T-helper 2 cell treated with Interferon-gamma antibody and Interleukin-4, amounts not matched to agents 5 μg/mL and 100 μg/mL, for 36 hours (primary cell): ENCODE measurements at places on chromosomes 12 and 14.

DNA sequence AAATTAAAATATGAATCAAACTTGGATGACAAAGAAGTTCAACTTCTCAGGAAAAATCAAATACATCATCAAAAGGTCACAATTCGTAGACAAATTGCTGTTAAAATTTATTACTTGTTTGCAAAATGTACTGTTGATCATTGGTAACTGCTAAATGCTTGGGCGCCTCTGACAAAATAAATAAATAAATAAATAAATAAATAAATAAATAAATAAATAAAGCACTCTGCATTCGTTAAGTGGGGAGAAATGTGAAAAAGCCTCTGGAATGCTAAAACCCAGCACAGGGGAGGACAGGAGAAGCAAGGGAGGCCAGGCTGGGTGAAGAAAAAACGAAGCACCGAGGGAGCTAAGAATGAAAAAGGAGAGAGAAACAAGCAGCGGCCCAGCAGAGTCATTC lies 115.2 kb downstream of the BCL11B start:
- peaks cover 5% of the 10 kb centered on the region for H3K4me1 ChIP-seq
- peaks cover 14% of the 10 kb centered on the region for H3K27me3 ChIP-seq
- DNase-seq: no peak
- no peak overlapping the region for H3K27ac ChIP-seq
- H3K4me3 ChIP-seq: no peak overlapping the region
- H3K36me3 ChIP-seq: no peaks in the 10 kb centered on the region

GRCh38 chr12:40730281-40730680 lies 38.0 kb downstream of the CNTN1 start:
- no peak overlapping the region for H3K27ac ChIP-seq
- no peak for DNase-seq
- H3K4me3 ChIP-seq: no peak overlapping the region
- H3K4me1 ChIP-seq: no peaks in the 10 kb centered on the region

- DNase-seq: no peak
- peak overlapping the region; percentile 10 for H3K4me3 ChIP-seq
- no peaks in the 10 kb centered on the region for H3K27me3 ChIP-seq
- H3K36me3 ChIP-seq: peaks cover 24% of the 10 kb centered on the region
- peaks cover 57% of the 10 kb centered on the region for H3K4me1 ChIP-seq
Observed at GRCh38 chr12:94203796-94204195, 55.4 kb downstream of the PLXNC1 start.

- H3K27me3 ChIP-seq: peaks cover 12% of the 10 kb centered on the region
- no peak for DNase-seq
- no peaks in the 10 kb centered on the region for H3K4me1 ChIP-seq
- no peak overlapping the region for H3K4me3 ChIP-seq
- no peak overlapping the region for H3K27ac ChIP-seq
- H3K36me3 ChIP-seq: no peaks in the 10 kb centered on the region
Observed at GRCh38 chr12:47983541-47984115, 20.2 kb downstream of the TMEM106C start.

GRCh38 chr12:23753628-23754365 lies 195.7 kb downstream of the SOX5 start:
- H3K4me3 ChIP-seq: no peak overlapping the region
- no peak overlapping the region for H3K27ac ChIP-seq
- H3K4me1 ChIP-seq: no peaks in the 10 kb centered on the region
- no peak for DNase-seq
- no peaks in the 10 kb centered on the region for H3K27me3 ChIP-seq

DNA sequence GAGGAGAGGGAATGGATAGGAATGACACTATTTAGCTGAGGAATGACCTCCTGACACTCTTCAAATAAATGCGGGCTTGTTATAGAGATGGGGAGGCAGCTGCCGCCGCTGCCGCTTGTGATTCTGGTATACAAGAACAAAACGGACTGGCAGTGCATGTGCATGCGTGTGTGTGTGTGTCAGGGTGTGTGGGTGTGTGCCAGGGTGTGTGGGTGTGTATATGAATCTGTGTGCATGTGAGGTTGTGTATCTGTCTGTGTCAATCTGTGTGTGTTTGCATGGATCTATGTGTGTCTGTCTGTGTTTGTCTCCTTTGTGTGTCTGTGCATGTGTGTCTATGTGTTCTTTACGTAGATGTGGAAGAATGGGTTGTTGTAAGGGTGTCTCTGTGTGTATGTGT lies 26.0 kb upstream of the LHX5 start:
- H3K36me3 ChIP-seq: no peaks in the 10 kb centered on the region
- no peak overlapping the region for H3K4me3 ChIP-seq
- H3K4me1 ChIP-seq: no peaks in the 10 kb centered on the region

- no peak for DNase-seq
- H3K27me3 ChIP-seq: no peaks in the 10 kb centered on the region
- H3K27ac ChIP-seq: no peak overlapping the region
- H3K4me3 ChIP-seq: no peak overlapping the region
Observed at GRCh38 chr12:67241482-67241881, 27.7 kb upstream of the CAND1 start.

DNA sequence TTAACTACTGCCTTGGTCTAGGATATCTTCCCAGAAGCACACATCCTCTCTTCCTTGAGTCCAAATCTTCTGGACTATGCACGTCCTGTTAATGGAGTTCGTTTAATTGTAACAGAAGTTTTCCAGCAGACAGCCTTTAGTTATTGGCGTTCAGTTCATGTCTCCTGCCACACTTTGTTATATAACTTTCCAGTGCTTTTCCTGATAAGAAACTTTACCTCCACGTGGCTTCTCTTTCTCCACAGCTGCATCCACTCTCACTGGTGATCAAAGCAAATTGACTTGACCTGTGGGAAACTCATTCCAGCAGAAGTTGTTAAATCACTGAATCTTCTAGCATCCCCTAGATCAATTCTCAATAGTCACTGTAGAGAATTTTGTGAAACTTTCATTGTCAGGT lies 19.0 kb downstream of the PTPN21 start:
- H3K36me3 ChIP-seq: no peaks in the 10 kb centered on the region
- no peak overlapping the region for H3K27ac ChIP-seq

GRCh38 chr14:52360831-52361230 lies 46.7 kb downstream of the PTGER2 start:
- H3K4me1 ChIP-seq: peaks cover 20% of the 10 kb centered on the region
- no peak overlapping the region for H3K27ac ChIP-seq
- peaks cover 3% of the 10 kb centered on the region for H3K27me3 ChIP-seq

DNA sequence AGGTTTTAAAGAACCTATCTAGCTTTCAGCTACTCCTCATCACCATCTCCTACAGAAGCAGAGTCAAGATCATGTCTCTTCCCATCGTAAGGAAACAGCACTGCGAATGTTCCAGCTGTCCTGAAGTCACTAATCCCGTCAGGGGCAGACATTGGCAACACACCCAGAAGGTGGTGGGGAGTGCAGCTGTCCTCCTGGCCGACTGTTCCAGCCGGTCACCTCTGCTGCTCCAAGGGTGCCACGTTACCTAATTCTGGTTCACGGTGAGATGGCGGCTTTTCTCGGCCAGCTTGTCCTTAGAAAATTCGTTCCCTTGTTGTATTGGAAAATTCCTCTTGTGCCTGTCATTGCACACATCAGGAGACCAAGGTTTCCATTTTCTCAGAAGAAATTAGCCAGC lies 196.2 kb downstream of the ZFP36L1 start:
- H3K36me3 ChIP-seq: no peaks in the 10 kb centered on the region
- no peak overlapping the region for H3K4me3 ChIP-seq
- no peaks in the 10 kb centered on the region for H3K27me3 ChIP-seq
- H3K27ac ChIP-seq: no peak overlapping the region
- peaks cover 5% of the 10 kb centered on the region for H3K4me1 ChIP-seq

GRCh38 chr12:73136386-73136785 lies 864.2 kb downstream of the TRHDE start:
- no peaks in the 10 kb centered on the region for H3K36me3 ChIP-seq
- H3K4me3 ChIP-seq: no peak overlapping the region
- H3K27ac ChIP-seq: no peak overlapping the region
- DNase-seq: no peak
- H3K4me1 ChIP-seq: no peaks in the 10 kb centered on the region

GRCh38 chr12:52347551-52348510 lies 19.4 kb downstream of the KRT85 start:
- no peaks in the 10 kb centered on the region for H3K36me3 ChIP-seq
- no peak overlapping the region for H3K4me3 ChIP-seq
- no peak for DNase-seq

DNA sequence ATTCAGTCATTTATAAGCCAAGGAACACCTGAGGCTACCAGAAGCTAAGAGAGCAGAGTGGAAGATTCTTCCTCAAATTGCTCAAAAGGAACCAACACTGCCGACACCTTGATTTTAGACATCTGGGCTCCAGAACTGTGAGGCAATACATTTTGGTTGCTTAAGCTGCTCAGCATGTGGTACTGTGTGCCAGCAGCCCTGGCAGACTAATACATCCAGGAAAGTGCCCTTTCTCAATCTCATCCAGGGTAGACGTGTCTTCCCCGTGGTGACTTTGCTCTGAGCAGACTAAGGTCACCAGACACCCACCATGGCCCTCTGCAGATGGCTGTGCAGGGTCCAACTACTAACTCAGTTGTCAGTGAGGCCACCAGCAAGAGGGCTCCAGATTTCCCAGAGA lies 122.8 kb downstream of the VRK1 start:
- H3K27ac ChIP-seq: no peak overlapping the region
- no peaks in the 10 kb centered on the region for H3K27me3 ChIP-seq
- H3K36me3 ChIP-seq: no peaks in the 10 kb centered on the region
- H3K4me3 ChIP-seq: no peak overlapping the region

- H3K4me1 ChIP-seq: no peaks in the 10 kb centered on the region
- H3K36me3 ChIP-seq: no peaks in the 10 kb centered on the region
- H3K4me3 ChIP-seq: no peak overlapping the region
- no peaks in the 10 kb centered on the region for H3K27me3 ChIP-seq
Observed at GRCh38 chr14:68856572-68856971, 63.7 kb upstream of the ZFP36L1 start.

DNA sequence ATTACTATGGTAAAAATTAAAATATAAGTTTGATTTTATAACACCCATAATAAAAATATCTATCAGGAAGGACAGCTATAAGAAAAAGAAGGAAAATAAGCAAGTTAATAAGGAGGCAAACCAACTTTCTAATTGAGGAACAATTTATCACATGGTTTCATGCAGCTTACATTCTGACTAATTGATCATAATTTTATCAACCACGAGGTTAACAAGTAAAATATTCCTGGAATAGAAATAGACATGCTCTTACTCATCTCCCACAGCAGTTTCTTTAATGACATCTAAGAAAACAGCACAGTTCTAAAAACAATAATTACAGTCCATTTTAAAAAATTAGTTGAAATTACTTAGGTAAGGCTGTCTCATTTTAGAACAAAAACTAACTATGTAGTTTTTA lies 130.8 kb upstream of the KRR1 start:
- peaks cover 33% of the 10 kb centered on the region for H3K4me1 ChIP-seq
- H3K36me3 ChIP-seq: no peaks in the 10 kb centered on the region
- no peak overlapping the region for H3K27ac ChIP-seq
- no peak for DNase-seq
- no peak overlapping the region for H3K4me3 ChIP-seq
- H3K27me3 ChIP-seq: peaks cover 14% of the 10 kb centered on the region

GRCh38 chr12:124732275-124733075 lies 131.2 kb downstream of the SCARB1 start:
- H3K27ac ChIP-seq: no peak overlapping the region
- H3K36me3 ChIP-seq: no peaks in the 10 kb centered on the region
- no peak for DNase-seq
- H3K4me1 ChIP-seq: peaks cover 7% of the 10 kb centered on the region
- H3K27me3 ChIP-seq: no peaks in the 10 kb centered on the region

- H3K27ac ChIP-seq: no peak within 1 kb of the TSS
- H3K4me1 ChIP-seq: peaks cover 2% of the 10 kb centered on the region
Observed at GRCh38 chr14:92513204-92513965, at the start of gene RIN3. RIN3 (plus strand) TSS chr14:92513781; CDS start chr14:92513933, 152 bp downstream.

- peaks cover 12% of the 10 kb centered on the region for H3K36me3 ChIP-seq
- H3K4me1 ChIP-seq: peaks cover 36% of the 10 kb centered on the region
- H3K27me3 ChIP-seq: no peaks in the 10 kb centered on the region
- peak overlapping the region; percentile 74 for H3K4me3 ChIP-seq
Observed at GRCh38 chr14:89364316-89364715, 52.7 kb downstream of the FOXN3 start.

GRCh38 chr12:51536159-51536558 lies 54.9 kb upstream of the SCN8A start:
- H3K4me1 ChIP-seq: peaks cover 9% of the 10 kb centered on the region
- H3K4me3 ChIP-seq: no peak overlapping the region
- H3K27ac ChIP-seq: no peak overlapping the region
- DNase-seq: no peak
- no peaks in the 10 kb centered on the region for H3K36me3 ChIP-seq

DNA sequence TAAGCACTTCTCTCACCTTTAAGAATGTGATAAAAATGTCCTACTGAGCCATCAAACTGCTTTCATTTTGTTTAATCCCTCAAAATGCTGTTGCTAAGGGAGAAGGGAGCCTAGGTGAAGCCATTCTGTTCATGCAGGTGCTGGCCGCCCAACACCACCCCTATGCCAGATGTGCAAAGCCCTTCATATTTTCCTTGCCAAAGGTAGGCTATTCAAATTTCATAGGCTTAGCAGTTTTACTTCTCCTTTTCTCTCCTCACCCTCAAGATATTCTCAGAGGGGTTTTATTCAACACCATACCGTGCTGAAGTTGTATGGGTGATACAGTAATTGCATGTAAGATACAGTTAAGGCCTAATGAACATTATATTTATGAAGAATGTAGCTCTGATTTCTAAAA lies 461.7 kb downstream of the GXYLT1 start:
- H3K4me3 ChIP-seq: no peak overlapping the region
- H3K27ac ChIP-seq: no peak overlapping the region
- H3K36me3 ChIP-seq: no peaks in the 10 kb centered on the region
- H3K4me1 ChIP-seq: no peaks in the 10 kb centered on the region
- H3K27me3 ChIP-seq: no peaks in the 10 kb centered on the region
- no peak for DNase-seq

GRCh38 chr12:28248555-28249145 lies 58.4 kb downstream of the CCDC91 start:
- H3K27ac ChIP-seq: no peak overlapping the region
- DNase-seq: no peak
- H3K4me1 ChIP-seq: peaks cover 26% of the 10 kb centered on the region

- H3K27me3 ChIP-seq: peaks cover 14% of the 10 kb centered on the region
- no peak for DNase-seq
- H3K27ac ChIP-seq: no peak overlapping the region
- peaks cover 1% of the 10 kb centered on the region for H3K36me3 ChIP-seq
Observed at GRCh38 chr12:109883461-109883860, 3.1 kb upstream of the GLTP start.

DNA sequence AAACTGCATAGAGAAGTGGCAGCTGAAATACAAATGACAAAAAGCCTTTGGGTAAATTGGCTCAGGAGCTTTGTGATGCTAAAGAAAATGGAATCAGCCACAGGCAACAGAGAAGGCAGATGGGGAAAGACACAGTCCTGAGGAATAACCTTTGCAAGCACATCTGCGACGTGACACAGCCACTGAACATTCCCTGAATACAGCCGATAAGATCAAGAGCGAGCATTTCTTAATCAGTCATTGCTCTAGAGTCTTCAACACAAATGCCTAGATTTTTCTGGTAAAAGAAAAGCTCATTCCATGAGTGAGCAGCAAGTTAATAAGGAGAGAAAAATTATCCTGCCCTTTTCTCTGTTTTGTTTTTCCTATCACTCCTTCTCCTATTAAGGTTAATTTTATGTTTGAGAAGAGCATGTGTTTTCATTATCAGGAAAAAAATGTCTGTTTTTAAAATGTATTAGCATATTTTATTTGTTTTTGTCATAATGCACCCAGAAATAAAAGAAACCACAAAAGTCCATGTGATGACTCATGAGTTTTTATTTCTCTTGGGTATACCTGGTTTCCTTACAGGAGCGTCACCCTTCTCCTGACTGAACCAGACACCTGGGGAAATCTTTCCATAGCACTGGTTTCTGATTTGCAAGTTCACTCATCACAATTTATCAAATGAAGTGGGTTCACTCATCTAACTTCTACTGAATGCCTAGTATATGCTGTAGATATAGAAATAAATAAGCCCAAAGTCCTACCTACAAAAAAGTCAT lies 45.4 kb upstream of the PCED1B start:
- H3K27me3 ChIP-seq: peaks cover 2% of the 10 kb centered on the region
- no peak overlapping the region for H3K27ac ChIP-seq
- H3K4me1 ChIP-seq: peaks cover 4% of the 10 kb centered on the region
- H3K36me3 ChIP-seq: no peaks in the 10 kb centered on the region
